ENCODE measurements at places on chromosomes 11 and 22.

GRCh38 chr11:25981998-25982397 lies 349.9 kb upstream of the ANO3 start:
- DNase-seq, result no peak

DNA sequence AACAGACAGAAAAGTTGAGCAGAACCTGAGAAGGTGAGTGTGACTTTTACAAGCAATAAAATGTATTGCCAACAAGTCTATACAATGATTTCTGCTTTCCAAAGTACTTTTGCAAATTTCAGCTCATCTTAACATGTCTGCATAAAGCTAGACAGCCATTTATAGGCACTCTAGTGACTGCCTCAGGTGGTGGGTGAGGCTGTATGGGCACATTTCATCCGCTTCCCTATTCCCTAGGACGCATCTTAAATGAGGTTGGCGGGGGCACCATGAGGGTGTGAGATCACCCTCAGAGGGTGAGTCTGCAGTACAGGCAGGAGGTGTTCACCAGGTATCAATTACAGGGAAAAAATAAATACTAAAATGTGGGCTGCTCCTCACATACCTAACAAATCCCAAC lies 110.1 kb downstream of the ETS1 start:
- no peak for DNase-seq

DNA sequence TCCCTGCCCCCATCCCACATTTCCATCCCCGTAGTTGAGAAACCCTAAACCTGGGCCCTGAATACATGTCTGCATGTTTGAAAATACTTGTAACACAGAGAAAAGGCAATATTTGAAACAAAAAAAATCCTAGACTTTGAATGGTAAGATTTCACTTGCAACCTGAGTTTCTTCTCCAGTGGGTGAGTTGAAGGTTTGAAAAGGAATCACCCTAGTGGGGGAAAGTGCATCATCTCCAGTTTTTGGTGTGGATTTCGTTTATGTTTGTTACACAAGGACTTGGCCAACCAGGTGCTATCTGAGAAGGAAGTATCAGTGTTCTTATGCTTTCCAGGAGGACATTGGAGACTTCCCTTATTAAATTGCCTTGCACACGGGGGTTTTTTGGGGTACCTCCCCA lies 90.4 kb downstream of the ABTB2 start:
- no peak for DNase-seq

DNA sequence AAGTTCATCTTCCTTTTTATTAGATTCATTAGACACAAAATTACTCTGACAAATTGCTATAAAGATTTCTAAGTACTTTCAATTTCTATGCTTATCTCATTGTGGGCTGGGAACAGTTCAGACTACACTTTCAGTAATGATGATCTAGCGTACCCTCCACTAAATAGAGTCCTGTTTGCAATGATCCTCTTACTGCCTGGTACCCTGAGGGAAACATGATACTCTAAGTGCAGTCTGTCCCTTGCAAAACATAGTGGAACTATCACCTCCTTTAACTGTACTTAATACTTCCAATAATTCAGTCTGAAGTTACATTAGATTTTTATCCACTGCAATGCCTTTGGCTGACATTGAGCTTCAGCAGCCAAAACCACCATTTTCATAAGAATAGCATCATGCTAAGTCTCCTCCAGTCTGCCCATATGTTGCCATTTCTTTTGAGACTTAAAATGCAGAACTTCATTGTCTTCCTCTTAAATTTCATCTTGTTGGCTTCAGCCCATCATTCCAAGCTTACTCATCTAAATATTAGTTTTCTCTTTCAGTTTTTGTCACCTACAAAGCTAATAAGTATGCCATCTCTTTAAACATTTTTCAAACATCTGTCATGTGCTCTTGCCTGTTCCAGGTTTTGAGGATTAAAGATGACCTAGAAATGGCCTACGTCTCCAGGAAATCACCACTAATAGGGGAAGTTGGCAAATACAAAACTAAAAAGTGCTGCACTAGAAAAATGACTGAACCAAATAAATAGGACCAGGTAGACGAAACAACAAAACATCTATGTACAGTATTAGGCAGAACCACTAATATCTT lies 55.5 kb downstream of the PAK1 start:
- DNase-seq, result no peak

DNA sequence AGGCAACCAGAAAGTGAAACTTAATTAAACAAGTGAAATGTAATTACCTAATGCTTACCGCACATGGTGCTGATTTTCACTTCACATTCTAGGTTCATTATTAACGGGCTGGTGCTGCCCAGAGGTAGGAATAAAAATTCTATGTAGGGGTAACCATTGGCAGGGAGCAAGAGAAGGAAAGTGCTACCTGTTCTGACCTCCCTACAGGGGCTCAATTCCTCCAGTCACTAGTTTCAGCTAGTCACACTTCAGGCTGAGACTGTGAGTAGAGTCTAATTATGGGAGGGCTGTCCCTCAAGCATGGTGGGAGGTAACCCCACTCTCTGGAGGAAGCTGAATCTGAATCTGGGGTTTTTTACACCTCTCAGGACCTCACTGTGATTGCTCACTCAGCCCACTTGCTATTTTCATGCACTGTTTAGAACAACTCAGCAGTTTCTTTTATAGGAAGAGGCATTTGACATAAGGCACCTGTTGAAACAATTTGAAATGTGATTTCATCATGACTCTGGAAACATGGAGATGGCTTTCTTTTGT lies 75.4 kb downstream of the MAML2 start:
- DNase-seq, result no peak

DNA sequence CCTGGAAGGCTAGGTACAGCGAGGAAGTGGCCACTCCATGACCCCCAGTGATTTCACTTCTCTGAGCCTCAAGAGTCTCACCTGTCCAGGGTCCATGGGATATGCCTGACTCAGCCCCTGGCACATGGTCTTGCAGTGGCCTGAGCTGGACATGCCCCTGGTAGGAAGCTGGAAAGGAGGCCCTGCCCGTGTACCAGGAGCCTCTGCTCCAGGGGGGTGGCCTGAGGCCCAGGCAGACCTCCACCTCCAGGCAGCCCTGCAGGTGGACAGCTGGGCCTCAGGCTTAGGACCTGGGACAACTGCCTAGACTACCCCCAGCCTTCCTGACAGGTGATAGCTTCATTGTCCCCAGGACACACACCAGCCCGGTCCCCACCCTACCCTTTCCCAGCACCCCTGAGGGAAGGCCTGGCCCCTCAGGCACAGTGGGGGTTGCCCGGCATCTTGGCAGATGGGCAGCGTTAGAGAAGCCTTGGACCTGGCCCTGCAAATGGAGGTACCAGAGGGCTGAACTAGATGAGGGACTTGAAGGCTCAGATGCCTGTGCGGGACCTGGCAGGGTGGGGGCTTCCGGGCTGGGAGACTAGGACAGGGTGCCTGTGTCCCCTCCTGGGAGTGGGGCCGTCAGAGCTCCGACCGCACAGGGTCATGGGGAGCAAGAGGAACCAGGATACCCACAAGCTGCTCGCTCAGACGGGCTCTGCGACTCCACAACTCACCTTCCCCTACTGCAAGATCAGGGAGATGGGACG lies 53.6 kb downstream of the CDKN1C start:
- DNase-seq, result no peak

DNA sequence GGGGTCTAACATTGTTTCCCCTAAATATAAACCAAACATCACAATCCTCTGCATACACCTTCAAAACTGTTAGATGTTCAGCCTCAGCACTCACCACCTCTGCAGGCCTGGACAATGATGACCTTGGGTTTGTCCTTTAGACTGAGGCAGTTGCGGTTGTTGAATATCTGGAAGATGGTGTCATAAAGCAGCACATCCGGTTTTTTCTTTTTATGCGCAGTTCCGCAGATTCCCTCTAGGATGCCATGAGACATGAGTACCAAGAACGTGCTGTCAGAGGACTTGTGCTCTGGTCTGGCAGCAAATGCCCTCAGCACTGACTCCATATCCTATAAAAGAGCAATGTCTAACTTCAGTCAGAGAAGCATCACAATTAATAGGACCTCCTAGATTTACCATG lies 22.8 kb downstream of the CASP5 start:
- no peak for DNase-seq

- no peak for DNase-seq
Measured at GRCh38 chr11:44624761-44625221, 59.3 kb downstream of the CD82 start.

DNA sequence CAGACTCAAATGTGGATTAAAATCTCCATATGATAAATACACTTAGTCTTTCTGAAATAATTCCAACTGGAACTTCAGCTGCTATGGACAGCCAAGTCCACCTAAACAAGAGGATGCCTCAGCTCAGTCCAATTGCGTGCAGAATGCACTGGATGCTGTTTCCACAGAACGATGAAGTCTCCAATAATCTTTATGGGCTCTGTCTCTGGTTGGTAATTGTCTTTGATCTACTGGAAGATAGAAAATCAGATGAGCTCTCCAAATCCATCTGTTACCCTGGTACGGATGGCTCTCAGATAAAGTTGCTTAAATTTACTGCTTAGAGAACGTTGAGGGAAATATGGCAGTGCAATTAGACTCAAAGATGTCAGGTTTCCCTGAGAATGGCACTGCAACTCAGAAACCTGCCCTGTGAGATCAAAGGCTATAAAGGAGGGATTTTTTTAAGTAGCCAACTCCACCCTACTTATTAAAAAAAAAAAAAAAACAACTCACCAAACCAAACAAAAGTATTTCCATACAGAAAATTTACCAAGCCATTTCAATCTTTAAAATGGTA lies 859 bp upstream of the BIRC3 start:
- no peak for DNase-seq

DNA sequence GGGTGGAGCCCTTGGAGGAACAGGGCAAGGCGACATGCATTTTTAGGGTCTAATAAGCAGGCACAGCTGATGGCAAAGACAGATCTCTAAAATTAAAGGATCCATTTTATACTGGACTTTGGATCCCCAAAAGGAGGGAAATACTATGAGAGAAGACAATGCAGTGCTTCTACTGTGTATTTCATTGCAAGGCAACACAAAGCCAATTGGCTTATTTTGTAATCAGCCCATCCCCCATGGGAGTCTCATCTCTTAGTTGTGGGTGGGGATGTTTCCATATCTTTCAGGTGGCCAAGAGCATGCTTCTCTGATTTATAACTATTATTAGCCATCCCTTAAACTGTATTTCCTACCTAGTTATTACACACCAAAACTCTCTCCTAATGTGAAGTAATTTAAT lies 18.5 kb upstream of the EI24 start:
- DNase-seq, result no peak

- DNase-seq, result no peak
Measured at GRCh38 chr11:13486926-13487660, 8.7 kb downstream of the PTH start.

DNA sequence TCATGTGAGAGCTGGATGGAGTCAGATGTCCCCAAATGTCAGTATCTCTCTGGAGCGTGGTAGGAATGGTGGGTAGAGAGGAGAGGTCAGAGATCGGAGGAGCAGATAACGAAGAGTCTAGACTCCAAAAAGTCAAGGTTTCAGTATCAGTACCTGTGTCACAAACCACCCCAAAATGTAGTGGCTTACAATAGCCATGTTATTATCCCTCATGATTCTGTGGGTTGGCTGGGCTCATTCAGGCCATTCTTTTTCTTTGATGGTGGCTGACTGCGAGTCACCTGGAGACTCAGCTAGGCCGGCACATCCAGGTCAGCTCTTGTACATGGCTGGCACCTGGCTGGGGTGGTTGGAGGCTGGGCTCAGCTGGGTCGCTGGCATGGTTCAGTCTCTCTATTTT lies 7.3 kb upstream of the SSTR3 start:
- no peak for DNase-seq

- DNase-seq, result no peak
Measured at GRCh38 chr11:31558001-31558400, 48.4 kb downstream of the ELP4 start.

DNA sequence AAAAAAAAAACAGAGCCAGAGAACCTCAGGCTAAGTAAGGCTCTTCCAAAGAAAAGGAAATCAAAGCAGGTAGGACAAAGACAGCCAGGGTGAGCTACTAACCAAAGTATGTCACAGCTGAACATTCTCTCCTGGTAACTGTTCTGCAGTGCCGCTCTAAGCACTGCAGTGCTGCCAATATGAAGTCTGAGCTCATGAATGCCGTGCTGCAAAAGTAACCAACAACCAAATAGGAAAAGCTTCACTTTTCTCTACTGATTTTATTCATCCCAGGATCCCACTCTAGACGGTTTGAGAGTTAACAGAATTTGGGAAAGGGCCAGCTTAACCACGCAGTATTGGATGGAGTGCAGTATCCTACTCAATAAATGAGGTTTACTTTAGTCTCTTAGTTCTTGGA lies 3.5 kb downstream of the SIK3 start:
- no peak for DNase-seq

DNA sequence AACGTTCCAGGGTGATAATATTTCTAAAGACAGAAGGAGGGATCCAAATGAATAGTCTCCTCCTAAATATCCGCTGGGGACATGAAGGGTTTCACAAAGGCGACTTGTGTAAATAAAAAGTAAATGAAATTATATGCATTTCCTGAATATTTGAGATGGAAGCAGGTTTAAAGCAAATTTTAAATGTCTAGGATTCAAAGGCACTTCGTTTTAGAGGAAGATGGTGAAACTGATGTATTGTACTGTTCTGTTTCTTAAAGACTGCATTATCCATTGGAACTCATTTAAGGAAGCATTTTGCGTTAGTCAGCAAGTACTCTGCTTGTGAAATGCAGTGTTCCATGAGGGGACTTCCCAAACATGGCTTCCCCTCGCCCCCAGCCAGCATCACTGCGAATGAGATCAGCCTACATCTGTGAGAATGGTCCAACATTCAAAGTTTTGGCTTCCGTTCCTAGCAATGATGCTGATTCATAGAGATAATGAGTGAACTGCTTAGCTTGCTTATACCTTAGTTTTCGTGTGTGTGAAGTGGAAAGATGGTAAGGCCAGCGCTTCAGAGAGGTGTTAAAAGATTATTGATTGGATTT lies 1.5 kb downstream of the RAB39A start:
- no peak for DNase-seq

DNA sequence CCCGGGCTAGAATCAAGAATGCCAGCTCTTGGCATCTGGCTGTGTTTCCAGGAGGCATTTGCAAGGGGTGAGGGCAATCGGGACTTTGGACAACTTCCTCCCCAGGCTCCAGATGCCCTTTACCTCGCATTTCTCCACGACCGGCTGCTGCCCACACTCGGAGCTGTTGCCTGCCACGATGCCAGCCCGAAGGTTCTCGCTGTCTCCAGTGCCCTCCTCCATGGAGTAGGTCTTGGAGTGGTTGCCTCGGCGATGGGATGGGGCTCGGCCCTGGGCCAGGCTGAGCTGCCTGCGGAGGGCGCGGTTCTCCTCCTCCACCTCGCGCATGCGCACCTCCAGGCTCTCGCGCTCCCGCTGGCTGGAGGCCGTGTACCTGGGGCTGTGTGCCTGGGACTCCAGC lies 270.0 kb downstream of the LARGE1 start:
- DNase-seq, result no peak

GRCh38 chr22:41271787-41272186 lies 14.2 kb downstream of the RANGAP1 start:
- no peak for DNase-seq

GRCh38 chr11:1231396-1232020 lies 8.6 kb downstream of the MUC5B start:
- no peak for DNase-seq

All from NCI-H226 (cell line).